ENCODE measurements at places on chromosomes 5 and 9.

GRCh38 chr5:149781612-149782011 is 51.5 kb downstream of the PPARGC1B start:
- no peak for DNase-seq

DNA sequence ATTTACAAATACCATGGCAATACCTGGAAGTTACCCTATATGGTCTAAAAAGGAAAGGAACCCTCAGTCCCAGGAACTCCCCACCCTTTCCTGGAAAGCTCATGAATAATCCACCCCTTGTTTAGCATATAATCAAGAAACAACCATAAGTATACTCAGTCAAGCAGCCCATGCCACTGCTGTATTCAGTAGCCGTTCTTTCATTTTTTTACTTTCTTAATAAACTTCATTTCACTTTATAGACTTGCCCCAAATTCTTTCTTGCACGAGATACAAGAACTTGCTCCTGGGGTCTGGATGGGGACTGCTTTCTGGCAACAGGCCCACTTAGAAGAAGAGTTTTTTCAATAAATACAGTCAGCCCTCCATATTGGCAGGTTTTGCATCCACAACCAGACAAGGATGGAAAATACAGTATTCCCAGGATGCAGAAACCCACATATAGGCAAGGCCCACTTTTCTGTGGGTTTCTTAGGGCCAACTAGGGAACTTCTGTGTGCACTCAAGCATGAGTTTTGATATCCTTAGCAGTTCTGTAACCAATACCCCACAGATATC is 2.8 kb upstream of the TBCA start:
- DNase-seq: no peak

GRCh38 chr9:136316896-136317676 is 10.3 kb upstream of the GPSM1 start:
- DNase-seq: no peak

DNA sequence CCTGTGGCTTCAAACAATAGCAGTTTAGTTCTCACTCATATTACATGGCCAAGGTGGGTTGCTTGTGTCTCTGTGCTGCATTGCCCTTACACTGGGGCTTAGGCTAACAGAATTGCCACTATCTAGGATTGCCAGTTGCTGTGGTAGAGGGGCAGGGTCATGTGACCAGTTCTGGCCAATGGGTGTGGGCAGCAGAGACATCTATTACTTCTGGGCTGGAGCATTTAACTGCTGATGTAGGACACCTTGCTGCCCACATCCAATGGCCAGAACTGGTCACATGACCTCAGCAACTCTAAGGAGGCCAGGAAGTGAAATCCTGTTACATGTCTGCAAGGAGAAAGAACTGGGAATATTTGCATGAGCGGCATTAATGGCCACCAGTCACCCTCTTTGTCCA is 199.3 kb downstream of the C9orf152 start:
- no peak for DNase-seq

DNA sequence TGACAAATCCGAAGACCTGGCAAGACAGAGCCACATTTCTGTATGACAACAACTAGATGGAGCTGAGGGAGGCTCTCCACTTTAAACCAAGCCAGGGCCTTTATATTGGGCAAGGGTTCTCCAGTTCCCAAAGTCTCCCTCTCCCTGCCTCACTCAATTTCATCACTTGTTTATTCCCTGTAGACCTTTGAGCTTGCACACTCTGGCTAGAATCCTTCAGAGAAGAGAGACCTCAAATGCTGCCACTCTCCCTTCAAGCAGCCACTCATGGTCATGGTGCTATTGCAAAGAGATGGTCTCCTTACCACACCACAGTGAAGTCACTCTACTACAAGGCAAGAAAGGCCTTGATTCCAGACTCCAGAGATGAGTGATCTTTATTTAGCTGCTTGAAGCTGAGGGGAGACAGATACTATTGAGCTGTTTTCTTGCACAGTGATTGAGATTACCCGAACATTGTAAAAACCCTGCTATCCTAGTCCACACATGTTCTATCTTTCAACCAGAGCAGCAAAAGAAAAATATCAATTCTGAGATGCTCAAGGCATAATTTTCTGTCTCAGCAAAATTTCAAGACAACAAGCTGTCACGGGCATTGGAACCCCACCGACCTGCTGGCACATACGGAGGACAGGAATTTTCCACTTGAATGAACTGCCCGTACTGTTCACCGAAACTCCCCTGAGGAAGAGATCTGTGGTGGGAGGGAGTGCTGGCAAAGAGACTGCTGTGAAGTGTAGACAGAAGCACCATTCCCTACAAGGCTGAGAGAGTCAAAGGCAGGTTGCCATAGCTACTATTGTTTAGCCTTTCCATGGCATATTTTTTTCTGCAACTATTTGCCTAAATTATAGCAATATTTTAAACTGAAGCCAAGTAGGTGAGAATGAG is 81.1 kb downstream of the CDO1 start:
- no peak for DNase-seq

DNA sequence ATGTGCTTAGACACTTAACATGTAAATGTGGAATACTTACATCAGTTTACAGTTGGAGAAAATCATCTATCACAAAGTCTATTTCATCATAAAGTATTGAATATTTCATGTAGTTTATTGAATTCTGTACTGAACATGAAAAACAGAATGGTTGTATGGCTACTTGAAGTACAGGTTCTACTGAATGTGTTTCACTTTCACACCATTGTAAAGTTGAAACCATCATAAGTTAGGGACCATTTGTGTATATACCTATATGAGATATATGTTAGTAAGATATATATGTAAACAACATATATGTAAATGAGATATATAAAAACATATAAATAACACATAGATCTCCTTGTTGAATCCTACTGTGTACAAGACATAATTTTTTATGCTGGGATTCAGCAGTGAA is 63.0 kb upstream of the TAF11L2 start:
- no peak for DNase-seq

DNA sequence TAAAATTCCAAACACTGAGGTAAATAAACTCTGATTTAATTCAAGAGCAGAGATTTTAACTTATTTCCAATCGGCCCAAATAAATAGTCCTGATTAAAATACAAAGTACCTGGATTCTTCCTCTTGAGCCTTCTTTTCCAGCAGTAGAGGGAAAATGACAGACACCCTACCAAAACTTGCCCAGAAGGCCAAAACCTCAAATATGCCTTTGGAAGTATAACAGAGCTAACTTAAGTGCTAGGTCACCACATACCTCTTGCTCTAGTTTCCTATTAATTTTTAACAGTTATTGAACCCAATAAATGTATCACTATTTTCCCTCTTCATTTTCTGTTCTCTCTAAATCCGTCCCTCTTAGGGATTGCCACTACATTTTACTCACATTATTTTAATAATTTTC is 1.4 kb downstream of the BAAT start:
- DNase-seq: no peak

- no peak for DNase-seq
Observed at GRCh38 chr5:133266527-133266878, 214.7 kb downstream of the HSPA4 start.

- no peak for DNase-seq
Observed at GRCh38 chr5:24750355-24750754, 105.6 kb upstream of the CDH10 start.

Data from stomach (tissue), 19 donors.